Pancreas (tissue), 10 donors: ENCODE measurements at places on chromosomes 1 and 21. TPM values are rescaled to one million over a fixed set of nuclear protein-coding genes. Genes with fewer than 3 reads are reported as not detected.

EPS8L3 gene
- total RNA-seq: 1.7 TPM

NBPF6 gene
- total RNA-seq: not detected

GRCh38 chr1:11455967-11456570, 22.9 kb upstream of the DISP3 start:
- DNase-seq: no peak

DNA sequence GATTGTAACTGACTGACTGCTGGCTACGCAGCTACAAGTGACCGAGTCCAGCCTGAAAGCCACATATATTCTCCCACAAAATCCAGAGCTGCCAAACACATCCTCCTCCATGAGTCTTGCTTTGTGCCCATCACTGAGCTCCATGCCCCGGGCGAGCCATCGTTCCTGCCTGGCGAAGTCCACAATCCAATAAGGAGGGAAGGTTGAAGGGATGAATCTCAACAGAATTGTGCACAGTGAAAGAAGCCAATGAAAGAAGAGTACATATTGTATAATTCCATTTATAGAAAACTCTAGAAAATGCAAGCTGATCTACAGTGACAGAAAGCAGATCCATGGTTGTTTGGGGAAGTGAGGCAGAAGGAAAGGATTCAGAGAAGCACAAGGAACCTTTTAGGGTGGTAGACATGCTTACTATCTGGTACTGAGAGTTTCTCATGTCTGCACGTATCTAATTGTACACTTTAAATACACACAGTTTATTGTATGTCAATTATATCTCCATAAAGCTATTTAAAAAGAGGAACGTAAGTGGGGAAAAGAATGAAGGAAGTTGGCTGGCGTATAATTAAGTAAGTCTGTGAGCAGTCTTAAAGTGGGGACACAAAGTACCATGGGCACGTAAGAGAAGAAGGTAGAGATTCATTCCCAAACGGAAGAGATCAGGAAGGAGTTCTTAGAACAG, 115.9 kb upstream of the JUN start:
- no peak for DNase-seq

DNA sequence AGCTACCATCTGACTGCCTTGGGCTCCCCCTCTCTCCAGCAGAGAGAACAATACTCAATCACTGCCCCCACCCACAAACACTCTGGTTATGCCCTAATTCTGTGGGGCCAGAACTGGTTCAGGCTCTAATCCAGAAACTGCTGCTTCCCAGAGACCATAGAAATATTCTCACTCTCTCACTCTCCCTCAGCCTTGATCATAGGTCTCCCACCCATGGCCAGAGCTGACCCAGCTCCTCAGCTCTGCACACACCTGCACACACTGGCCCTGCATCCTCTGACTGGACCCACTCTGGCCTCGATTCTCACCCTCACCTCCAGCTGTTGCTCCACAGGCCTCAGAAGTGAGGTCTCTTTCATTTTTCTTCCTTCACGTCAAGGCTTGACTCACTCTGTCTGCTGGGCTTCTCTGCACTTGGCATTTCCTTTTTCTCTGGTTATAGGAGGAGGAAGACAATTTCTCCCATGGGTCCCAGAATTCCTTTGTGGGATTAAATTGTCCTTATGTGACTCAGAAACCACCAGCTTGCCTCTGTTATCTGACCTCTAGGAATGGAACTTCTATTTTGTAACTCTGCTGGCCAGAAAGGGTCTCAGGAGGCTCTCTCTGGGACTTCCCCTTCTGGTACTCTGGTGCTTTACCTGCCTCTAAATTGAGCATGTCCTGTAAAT, 15.6 kb upstream of the ZMYM6 start:
- no peak for DNase-seq

GRCh38 chr21:37454869-37455503, 88.4 kb downstream of the DYRK1A start:
- no peak for DNase-seq

OSCP1 gene
- total RNA-seq: 5.6 TPM

- no peak for DNase-seq
These were observed 113.5 kb downstream of the PRDM2 start for GRCh38 chr1:13813398-13814012.

DNA sequence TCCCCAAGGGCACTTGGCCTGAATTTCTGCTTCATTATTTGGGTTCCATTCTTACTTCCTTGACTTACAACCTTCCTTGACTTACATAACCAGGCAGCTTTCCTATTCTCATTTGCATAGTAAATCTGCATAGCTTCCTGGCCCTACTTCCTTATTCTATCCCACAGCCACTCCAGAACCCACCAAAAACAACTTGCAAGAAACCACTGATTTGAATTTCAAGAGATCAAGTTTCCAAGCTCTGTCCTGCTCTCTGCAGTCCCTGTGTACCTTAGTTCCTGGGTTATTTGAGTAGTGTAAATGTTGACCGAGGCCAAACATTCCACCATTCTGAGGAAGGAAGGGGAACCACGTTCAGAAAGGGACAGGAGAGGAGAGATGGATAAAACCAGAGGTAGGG, 603.3 kb downstream of the PTPRC start:
- no peak for DNase-seq

GRCh38 chr1:46489638-46490405, at the start of gene DMBX1:
TSS of gene DMBX1 (plus strand) at chr1:46489836. CDS start at chr1:46507011, 17,175 bp downstream.
- DNase-seq: peak; percentile 56

DNA sequence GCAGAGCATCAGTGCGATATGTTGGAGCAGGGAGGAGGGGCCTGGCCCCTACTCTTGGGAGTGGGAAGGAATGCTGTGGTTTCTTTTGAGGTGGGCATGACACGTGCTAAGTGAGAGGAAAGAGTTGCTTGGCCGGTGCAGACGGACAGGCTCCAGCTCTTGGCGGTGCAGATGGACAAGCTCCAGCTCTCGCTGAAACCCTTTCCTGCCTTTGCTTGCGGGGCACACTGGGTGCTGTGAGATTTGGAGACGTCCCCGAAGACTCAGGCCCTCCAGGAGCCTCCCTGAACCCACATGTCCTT, 15.9 kb downstream of the PDXK start:
- DNase-seq: no peak

DNA sequence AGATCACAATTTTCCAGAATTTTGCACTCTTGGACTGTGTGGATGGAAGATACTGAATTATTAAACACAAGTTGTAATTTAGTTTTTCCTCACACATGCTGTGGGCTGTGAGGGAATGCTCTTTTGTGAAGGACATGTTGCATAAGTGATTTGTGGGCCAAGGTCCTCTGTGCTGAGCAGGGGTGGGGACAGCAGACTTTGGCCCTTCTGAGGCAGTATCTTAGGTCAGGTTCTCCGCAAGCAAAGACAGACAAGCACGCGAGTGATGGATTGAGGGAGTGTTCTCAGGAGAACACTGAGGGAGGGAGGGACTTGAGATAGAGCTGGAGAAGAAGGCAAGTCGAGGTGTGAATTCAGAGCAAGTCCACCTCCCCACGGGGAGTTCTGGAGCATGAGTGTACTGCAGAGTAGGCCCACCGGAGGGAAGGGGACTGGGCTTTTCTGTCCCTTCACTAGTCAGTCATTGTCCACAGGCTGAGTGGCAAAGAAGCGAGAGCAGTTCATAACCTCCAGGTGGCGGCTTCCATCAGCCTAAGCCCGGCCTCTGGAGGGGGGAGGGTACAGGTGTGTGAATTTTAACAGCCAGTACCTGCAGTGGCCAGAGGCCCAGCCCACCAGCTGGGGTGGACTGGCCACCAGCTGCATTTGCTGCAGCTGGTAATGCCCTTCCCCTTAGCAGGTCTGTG, 19.1 kb upstream of the CD101 start:
- DNase-seq: peak; percentile 33

DNA sequence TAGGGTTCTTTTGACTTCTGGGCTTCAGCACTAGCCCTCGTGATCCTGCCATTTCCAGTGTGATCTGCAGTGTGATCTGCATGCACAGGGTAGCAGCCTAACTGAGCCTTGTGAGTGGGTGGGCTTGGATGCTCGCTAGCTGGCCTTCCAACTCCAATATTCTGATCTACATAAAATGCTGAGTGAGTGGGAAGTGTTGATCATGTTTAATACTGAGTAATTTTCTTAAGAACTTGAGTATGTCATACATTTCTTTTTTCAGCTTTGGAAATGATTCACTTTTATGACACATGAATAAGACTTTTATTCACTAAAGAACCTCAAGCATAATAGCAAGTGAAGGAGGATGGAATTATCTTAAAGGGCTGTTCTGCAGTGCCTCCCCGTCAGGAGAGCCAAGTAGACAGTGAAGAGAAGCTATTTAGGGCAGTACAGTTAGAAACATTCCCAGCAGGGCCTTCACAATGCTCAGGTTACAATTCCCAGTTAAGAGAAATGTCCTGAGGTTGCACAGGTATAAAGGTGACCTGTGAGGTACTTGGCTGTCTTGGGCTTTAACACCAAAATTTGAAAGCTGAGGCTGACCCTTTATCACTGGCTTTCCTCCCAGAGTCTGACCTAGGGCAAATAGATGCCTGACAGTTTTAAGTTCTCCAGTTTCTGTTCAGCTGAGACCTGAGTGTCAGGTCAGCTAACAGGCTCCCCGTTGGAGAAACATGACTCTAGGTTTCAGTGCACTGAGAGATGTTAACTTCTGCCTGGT, 29.1 kb upstream of the LRRC8C start:
- no peak for DNase-seq

VAMP3 gene
- total RNA-seq: 11.7 TPM

GRCh38 chr21:14452031-14452726, 69.2 kb upstream of the HSPA13 start:
- no peak for DNase-seq

DNA sequence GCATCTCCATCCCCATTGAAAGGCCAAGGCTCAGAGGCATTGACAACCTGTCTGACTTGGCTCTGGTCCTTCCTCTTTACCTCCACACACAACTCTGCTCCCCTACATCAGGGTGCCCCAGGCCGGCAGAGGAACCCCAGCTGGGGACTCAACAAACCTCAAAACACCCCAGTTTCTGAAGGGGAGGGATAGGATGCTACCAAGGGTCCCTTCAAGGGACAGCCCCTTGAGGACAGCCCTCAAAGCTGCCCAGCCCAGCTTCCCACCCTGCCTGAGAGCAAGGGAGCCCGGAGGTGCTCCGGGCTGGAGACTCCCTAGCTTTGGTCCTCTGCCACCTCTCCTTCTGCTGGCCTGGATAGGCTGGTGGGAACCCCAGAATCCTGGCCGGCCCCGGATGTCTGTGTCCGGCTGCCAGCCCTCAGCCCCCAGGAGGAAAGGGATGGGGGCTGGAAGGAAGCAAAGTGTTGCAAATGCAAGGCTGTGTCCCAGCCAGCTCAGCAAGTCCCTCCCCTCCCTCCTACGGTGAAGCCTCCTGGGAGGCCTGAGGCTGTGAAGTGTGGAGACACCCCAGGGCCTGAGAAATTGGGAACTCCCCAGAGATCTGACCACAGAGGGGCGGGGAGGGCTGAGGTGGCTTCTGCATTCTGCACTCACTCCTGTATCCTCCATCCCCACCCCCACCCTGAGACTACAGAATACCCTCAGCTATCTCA, 1.1 kb upstream of the MARCKSL1 start:
- no peak for DNase-seq

CPT2 gene
- total RNA-seq: 12.5 TPM

AIM2 gene
- not detected for total RNA-seq

SH2D1B gene
- total RNA-seq: not detected

DNA sequence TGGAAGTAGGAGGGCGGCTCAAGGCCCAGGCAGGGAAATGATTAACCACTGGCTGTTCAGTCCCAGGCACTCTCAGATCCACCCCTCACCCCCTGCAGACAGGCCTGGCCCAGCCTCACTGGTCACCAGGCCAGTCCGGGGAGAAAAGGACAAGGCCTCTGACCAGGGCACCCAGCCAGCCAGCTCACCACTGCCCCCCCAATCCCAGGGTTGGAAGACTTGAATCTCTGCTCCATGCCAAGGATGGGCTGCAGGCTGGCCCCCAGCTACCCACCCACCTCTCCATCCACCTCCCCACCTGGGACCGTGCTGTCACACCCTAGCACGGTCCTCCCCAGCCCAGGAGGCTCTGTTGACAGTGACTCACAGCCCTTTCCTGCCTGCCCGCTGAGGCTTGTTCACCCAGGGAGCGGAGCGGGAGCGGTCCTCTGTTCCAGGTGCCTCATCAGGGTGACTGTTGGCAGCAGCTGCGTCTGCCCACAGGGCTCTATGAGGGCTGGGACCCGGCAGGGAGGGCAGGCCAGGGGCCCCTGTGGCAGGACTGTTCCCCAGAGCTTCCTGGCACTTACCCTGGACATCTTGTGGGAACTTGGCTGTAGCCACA, 2.2 kb downstream of the LAD1 start:
- peak; percentile 92 for DNase-seq

LCE1F gene
- total RNA-seq: not detected

DNA sequence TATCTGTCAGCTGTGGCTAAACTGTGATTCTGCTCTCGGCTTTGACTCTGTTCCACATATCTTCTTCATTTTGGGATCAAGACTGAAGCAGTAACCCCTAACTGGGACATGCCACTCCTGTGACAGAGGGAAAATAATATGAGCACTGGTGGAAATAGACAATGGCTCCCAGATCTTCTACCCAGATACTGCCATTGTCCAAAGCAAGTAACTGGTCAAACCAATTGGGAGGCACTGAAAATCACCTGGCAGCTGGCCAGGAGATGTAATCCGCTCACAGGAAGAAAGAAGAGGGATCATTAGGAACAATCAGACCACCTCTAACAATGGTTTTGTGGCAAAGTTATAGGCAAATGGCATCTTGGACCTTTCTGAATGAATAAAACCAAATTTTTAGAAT, 10.7 kb downstream of the SNX7 start:
- no peak for DNase-seq
